Left kidney (tissue), 8 donors: ENCODE measurements at places on chromosomes 1 and 21.

GRCh38 chr1:22259551-22260282 is 116.8 kb upstream of the WNT4 start:
- no peak for DNase-seq

DNA sequence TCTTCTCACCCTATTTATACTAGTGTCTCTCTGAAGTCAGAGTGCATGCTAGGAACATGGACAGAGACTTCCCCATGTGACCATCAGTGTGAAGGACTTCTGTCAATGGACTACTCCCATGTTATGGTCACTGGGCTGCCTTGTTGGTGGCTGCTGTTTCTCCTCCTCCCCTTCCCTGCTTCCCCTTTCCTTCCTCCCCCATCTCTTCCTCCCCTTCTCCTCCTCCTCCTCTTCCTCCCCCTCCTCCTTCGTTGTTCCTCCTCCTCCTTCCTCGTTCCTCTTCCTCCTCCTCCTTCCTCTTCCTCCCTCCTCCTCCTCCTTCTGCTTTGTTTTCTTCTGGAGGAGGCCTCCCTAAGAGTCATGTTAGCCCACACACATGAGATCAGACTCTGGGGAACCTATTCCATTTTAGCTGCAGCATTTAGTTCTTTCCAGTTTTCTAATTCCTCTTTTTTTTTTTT is 35.8 kb downstream of the IER5 start:
- DNase-seq = no peak

GRCh38 chr21:38773099-38774061 is 32.3 kb upstream of the ETS2 start:
- no peak for DNase-seq

GRCh38 chr1:216186141-216186540 is 237.1 kb downstream of the USH2A start:
- no peak for DNase-seq

- DNase-seq = no peak
These were observed 30.9 kb downstream of the DNAI4 start for GRCh38 chr1:66893712-66894111.

DNA sequence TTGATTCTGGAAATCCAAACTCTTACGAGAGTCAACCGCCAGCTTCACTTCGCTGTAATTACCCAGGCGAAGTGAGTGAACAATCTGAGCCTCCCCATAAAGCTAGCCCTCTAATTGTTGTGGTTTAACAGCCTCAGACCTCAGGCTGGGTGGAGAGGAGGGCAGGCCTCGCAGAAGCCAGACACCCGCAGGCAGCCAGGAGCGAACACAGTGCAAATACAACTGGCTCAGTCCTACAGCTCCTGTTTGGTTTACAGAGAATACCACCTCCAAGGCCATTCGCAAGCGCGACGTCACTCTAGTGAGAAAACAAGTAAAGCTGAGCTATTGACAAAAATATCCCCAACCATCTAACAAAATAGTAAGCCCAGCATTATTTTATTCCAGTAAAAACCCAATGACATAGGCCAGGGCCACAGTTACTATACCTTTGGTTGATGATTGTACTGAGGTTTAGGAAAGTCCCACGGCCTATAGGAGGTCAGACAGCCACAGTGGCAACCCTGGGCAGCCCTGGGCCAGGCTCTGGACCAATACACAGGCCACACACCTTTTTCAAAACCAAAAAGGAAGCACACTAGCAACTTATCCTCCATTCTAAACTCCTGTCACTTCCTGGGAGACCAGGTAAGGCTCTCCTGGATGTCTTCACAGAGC is 163.3 kb downstream of the ETS2 start:
- DNase-seq = no peak

- DNase-seq = no peak
These were observed 107.2 kb upstream of the WNT4 start for GRCh38 chr1:22249928-22250680.

- no peak for DNase-seq
These were observed 28.5 kb upstream of the PRELP start for GRCh38 chr1:203447151-203447550.

GRCh38 chr21:36534656-36535055 is 54.7 kb upstream of the CLDN14 start:
- no peak for DNase-seq

DNA sequence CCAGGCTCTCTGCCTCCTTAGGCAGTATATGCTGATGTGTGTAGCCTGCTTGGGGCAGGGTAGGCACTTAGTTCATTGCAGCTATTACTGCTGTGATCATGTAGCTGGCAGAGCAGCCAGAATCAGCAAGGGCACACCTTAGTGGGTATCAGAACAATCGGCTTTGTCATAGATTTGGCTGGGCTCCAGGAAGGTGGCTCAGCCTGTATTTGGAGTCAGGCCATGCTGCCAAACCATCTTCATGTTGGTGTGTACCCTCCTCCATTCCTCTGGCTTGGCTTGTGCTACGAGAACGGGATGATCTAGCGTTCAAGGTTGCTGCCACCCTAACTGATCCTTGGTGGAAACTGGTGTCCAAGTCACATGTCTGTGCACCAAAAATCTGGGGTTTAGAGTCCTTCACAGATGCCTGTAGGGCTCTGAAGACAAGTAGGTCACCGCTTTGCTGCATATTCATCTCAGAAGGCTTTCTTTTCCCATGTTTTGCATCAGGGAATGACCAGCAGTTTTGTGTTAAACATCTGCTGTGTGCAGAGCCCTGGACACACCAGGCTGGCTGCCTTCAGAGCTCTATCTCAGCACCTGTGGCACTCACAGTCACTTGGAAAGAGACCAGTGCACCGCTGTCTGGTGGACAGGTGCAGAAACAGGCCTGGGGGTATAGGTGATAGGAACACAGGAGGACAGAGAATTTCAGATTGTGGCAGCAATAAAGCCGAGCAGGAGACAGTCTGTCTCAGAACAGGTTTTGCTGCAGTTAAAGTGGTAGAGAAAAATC is 23.7 kb downstream of the VANGL1 start:
- DNase-seq = no peak

GRCh38 chr1:115067161-115067859 is 22.0 kb downstream of the TSPAN2 start:
- no peak for DNase-seq

DNA sequence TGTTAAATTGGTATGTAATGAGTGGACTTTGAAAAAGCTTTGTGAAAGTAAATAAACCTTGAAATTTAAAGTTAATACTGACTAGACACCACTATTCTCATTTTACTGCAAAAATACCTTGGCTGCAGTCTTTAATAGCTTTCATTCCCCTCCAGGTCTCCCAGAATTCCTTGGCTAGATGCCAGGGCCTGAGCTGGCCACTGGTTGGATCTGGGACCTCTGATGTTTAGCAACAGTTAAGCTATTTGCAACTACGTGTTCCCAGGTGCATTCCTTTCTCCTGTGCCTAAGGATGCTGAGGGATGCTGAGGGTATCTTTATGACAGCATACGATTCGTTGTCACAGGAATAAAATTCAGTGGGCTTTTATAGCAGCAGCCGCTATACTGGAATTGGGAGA is 938.7 kb downstream of the TTLL7 start:
- DNase-seq = peak; percentile 18

DNA sequence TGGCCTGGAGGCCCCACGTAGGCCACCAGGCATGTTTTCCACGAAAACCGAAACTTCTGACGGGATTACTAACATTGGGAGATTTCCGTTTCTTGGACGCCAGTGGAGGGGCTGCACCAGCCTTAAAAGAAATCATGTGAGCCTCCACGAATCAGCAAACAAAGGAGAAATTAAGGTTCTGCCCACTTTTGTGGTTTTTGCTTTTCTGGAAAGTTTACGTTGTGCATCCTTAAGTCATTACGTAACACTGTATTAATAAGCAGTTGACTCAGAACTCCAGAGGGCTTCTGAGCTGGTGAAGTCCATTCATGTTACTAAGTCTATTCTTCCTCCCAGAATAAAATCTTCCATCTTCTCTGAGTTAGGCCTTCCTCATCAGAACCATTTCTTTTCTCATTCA is 168.5 kb downstream of the PSMG1 start:
- DNase-seq = no peak

GRCh38 chr1:165629848-165630628 is 996 bp upstream of the MGST3 start:
- DNase-seq = no peak

- DNase-seq = peak; percentile 61
These were observed 145.8 kb upstream of the SYT6 start for GRCh38 chr1:114299331-114299975.

GRCh38 chr1:71191520-71191919 is 110.7 kb upstream of the ZRANB2 start:
- no peak for DNase-seq

DNA sequence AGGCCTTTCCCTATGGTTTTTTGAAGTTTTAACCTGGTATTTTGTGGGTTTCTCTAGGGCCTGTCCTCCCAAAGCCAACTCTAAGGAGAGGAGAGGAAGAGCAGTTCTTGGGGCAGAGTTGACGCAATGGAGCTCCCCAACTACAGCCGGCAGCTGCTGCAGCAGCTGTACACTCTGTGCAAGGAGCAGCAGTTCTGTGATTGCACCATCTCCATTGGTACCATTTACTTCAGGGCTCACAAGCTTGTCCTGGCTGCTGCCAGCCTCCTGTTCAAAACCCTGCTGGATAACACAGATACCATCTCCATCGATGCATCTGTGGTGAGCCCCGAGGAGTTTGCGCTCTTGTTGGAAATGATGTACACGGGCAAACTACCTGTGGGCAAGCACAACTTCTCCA is 38.2 kb downstream of the ZBTB40 start:
- no peak for DNase-seq

DNA sequence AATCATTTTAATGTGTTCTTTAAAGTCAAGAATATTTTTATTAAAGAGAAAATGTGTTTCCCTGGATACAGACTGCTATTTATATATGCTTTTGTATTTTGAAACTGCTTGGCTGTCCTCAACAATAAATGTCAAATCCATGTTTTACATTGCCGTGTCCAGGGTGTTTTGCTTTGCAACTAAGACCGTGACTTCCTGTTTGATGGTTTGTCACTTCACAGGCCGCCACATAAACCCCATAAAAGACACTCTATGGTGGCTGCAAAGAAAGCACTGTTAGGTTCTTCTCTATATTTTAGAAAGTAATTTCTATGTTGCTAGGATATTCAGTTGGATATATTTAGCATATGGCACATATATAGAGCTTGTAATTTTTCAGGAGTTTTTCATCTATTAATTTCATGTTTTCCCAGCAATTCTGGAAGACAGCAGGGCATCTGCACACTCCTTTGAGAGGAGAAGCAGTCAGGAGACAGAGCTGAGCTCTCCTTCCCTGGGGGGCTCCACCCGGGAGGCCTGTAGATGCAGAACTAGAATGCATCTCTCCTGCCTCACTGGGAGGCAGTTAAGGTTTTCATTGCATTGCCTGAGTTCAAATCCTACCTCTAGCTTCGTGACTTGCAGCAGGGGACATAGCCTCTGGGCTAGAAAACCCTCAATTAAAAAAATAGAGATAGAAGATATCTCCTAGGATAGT is 33.1 kb downstream of the PRDM2 start:
- no peak for DNase-seq

- DNase-seq = no peak
These were observed 127.7 kb downstream of the DMRTA2 start for GRCh38 chr1:50295566-50295965.

DNA sequence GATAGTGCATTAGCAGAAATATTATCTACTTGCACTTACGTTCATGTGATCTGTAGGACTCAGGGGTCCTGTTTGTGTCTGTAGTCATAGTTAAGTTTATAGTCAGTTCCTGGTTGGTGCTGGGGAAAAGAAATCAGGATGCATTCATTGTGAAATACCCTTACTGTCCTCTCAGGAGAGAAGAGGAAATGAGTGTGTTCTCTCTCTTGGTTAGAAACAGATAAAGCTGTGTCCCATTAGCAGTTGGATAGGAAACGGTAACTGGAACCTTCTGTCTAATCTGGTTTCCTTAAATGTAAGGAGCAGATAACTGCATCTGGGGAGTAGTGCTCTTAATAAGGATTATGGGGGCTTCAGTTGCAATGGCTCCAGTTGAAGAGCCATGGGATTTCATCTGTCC is 8.9 kb downstream of the SDCCAG8 start:
- no peak for DNase-seq

DNA sequence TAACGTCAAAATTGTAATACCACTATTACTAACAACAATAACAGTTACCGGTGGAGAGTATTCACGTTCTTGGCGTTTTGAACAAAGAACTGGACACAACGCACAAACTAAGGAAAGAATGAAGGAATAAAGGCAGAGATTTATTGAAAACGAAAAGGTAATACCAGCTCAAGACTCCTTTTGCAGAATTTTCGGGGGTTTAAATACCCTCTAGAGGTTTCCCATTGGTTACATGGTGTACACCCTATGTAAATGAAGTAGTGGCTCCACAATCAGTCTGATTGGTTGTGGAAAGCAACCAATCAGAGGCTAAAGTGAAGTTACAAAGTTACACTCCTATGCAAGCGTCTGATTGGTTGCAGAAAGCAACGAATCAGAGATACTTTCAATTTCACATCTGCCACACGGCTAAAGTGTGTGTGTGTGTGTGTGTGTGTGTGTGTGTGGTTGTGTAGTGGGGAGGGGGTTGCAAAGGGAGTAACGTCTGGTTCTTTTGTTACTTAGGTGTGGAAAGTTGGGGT is 1.1 kb upstream of the GTF2B start:
- DNase-seq = peak; percentile 6

- DNase-seq = no peak
These were observed 33.1 kb upstream of the C1orf146 start for GRCh38 chr1:92184632-92185031.

DNA sequence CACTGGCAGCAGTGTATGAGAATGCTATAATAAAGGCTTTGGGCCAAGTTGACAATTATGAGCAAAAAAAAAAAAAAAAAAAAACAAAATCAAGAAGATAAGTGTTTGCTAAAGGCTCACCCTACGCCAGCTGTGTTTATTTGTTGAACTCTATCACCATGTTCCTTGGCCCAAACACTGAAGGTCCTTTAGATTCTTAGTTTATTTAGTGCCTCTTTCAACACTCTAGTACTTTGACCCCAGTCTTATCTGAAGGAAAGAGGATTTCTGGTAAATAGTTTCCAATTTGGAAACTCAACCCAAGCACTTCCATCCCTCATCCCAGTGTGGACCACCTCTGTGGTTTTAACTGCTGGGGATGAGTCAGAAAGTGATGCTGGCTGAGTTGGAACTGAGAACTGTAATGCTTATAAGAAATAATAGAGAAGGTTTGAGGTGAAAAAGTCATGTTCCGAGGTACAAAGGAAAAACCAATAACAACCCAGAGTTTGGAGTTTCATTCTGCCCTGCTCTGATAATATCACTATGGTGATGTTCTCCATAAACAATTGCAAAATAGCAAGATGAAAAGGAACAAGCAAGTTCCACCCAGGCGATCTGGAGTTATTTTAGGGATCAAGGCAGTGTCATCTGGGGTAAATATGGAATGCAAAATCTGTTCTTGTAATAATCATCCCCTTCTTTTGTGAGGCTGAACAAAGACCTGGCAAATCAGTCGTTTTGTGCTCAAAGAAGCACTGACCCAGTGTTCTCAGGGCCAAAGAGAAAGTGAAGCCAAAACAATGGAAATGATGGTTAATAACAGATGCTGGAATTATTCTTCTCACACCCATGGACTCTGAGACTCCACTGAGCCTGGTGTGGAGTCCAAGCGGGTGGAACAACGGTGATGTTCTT is 19.7 kb upstream of the CAPZB start:
- DNase-seq = no peak

GRCh38 chr1:167093846-167094516 is at the start of gene STYXL2:
TSS of gene STYXL2 (plus strand) at chr1:167094075. CDS start at chr1:167094850, 775 bp downstream.
- DNase-seq = no peak
